ENCODE measurements at places on chromosomes 1 and 21.

DNA sequence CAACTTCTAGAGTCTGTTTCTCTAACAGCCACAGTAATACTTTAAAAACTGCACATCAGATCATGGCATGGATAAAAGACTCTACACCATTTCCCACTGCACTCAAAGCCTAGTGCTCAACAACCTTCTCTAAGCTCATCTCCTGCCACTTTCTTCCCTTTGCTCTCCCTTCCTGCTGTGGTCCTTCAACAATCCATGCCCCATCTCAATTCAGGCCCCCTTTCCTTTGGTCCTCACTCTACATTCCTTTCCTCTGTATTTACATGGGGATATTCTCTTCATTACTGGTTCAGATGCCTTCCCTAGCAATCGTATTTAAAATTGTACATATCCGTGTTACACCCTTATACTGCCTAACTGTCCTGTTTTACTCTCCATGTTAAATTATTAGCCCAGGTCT, 19.0 kb downstream of the SOD1 start:
- DNase-seq: no peak

DNA sequence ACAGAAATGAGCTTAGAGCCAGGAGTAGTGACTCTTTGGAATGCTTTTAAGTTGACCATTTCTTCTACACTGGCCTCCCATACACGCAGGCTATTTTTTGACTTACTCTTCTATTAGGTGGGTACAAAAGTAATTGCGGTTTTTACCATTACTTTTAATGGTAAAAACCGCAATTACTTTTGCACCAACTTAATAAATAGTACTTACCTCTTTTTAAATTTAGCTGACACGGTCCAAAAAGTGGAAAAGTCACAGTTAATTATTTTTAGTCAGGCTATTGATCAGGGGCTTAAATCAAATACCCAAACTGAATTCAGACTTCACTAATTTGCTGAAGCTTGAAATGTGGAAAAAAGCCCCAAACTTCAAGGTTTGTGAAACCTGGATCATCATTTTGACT, 138.7 kb downstream of the GRIK1 start:
- no peak for DNase-seq

DNA sequence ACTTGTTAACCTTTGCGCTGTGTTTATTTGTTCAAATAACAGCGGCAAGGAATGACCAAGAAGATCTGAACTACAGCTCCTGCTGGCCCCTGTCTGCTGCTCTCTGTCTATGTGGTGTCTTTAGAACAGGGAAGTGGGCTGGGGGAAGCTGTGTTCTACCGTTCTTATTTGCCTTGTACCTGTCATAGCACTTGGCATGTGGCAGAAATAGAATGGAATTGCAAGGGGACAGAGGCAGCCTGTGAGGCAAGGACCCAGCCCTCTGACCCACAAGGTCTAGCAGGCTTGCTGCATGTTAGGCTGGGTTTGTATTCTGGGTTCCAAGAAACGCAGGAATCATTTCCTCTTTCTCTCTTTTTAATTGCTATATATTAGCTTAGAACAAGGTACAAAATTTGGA, 20.7 kb downstream of the HMGCS2 start:
- no peak for DNase-seq

GRCh38 chr1:208004851-208005250, 93.9 kb upstream of the CD34 start:
- DNase-seq: no peak

GRCh38 chr1:82057011-82057410, 256.3 kb downstream of the ADGRL2 start:
- DNase-seq: no peak

All from nephron progenitor cell (in vitro differentiated cells).